ENCODE measurements at places on chromosomes 4 and X.
A peak's percentile ranks its signal among the peaks of the same experiment; 100 is the strongest.

DNA sequence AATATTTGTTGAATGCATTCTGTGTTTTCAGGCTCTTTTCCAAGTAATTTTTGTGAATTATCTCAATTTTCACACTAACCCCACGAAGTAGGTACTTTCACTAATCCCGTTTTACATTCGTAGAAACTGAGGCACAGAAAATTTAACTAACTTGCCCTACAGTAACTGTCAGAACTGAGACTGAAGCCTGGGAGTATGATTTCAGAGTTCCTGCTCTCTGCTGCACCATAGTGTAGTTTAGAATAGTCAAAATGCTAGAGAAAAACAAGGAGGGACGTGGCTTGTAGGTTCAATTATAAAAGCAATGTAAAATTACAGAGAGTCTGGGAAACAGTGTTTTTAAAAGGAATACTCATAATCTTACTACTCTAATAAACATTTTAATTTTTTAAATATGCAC is 2.2 kb downstream of the CLCN3 start:
- DNase-seq, result no peak

DNA sequence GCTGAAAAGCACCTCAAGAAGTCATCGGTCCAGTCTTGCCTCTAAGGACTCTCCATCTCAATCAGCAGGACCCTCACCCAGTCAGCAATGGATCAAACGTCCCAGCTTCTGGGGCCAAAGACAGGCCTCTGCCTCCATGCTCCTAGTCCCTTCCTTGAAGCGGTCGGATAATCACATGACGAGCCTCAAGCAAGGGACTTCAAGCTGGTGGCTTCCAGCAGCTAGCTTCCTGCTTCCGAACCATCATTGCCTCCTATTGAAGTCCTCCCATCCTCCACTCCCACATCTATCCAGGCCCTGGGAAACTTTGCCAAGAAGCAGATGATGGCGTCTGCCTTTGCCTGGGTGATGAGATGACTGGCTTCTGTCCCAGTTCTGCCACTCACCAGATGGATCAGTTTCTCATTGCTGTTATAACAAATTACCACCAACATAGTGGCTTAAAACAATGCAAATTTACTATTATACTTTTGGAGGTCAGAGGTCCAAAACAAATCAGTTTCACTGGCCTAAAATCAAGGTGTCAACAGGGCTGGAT is 135.2 kb upstream of the MAMLD1 start:
- peak; percentile 78 for DNase-seq

DNA sequence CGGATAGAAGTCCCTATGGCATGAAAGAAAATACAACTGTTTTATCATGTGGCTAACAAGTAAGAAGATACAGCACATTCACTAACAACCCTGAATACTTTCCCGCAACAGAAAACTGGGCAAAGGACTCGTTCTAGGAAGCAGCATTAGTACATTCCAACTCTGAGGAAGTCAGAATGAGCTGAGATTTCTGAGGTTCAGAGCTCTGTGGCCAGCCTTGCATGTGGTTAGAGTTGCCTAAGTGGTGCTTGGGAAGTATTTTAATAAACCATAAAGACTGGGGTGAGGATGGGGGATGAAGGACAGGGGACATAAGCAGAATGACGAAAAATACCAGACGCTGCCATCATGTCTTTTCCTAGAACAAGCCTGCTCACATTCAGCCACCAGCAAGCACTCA is 82.2 kb downstream of the EFHC2 start:
- DNase-seq, result no peak

- no peak for DNase-seq
These were observed 13.6 kb downstream of the TSPAN6 start for GRCh38 chrX:100623001-100623400.

- DNase-seq, result no peak
These were observed 609.3 kb upstream of the IGFBP7 start for GRCh38 chr4:57719456-57719855.

- DNase-seq, result no peak
These were observed 415.1 kb downstream of the AFF2 start for GRCh38 chrX:148915474-148915873.

DNA sequence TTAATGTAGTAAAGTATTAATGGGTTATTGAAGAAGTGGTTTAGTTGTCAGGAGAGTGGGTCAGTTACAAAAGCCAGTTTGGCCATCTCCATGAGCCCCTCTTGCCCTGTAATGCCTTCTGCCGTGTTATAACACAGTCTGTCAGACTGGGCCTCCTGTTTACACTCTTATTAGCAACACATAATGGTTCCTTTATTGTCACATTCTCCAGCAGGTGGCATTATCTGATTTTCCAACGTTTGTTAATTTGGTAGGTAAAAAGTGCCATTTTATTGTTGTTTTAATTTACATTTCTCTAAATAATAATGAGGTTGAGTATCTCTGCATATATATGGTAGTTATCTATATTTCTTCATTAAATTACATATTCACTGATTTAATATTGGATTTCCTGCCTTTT is 560.8 kb downstream of the FGF13 start:
- no peak for DNase-seq

- no peak for DNase-seq
These were observed 7.3 kb downstream of the TREX2 start for GRCh38 chrX:153438532-153438931.

GRCh38 chr4:148452970-148453369 is 10.8 kb upstream of the NR3C2 start:
- no peak for DNase-seq

DNA sequence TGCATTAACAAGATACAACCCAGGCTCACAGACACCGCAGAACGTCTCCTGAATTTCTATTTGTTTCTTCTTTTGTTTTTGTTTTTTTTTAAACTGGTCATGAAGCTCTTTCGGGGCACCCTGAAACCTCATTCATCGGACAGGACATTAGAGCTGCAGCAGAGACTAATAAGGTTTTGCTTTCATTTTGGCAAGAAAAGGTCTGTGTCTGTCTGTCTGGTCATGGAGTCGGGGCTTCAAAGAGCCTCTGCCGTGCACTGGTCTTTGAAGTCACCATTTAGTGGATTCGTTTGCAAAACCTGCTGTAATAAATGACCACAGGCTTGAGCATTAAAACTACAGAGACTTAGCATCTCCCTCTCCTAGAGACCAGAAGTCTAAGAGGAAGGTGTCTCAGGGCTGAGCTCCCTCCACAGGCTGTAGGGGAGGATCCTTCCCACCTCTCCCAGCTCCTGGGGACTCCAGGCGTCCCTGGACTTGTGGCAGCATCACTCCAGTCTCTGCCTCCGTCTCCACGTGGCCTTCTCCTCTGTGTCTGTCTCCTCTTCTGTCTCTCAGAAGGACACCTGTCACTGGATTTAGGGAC is 247.5 kb downstream of the CRLF2 start:
- DNase-seq, result no peak

DNA sequence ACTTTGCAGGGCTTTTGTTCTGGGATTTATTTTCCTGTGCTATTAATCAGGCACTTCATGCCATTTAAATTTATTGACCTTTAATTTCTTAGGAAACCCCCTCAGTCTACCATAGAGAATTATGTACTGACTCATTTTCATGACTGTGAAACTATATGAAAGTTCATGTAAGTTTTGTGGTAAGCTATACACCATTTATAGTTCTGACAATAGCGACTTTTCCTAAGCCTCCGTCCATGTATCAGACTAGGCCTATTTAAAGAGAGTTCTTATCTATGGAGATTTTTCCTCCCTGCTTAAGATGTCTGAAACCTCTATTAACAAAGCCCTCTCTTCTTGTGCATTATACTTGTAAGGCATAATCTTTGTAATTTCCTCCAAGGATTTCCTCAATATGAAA is 111.6 kb downstream of the AFF2 start:
- no peak for DNase-seq

DNA sequence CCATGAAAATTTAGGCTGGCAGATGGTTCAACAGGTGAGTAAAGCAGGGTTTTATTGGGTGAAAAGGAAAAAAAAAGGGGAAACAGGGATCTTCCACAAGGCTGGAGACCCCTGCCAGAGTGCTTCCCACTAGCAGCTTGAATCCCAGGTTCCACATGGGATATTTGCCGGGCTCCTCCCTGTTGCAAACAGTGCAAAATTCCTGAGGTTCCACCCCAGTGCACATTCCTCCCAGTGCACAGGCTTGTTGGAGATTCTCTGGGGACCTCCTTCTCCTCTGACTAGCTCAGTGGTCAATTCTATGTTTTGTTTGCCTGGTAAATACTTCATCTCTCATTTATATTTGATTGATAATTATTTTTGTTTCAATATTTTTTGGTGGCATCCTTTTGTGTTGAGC is 66.4 kb upstream of the UGT2B15 start:
- DNase-seq, result no peak

DNA sequence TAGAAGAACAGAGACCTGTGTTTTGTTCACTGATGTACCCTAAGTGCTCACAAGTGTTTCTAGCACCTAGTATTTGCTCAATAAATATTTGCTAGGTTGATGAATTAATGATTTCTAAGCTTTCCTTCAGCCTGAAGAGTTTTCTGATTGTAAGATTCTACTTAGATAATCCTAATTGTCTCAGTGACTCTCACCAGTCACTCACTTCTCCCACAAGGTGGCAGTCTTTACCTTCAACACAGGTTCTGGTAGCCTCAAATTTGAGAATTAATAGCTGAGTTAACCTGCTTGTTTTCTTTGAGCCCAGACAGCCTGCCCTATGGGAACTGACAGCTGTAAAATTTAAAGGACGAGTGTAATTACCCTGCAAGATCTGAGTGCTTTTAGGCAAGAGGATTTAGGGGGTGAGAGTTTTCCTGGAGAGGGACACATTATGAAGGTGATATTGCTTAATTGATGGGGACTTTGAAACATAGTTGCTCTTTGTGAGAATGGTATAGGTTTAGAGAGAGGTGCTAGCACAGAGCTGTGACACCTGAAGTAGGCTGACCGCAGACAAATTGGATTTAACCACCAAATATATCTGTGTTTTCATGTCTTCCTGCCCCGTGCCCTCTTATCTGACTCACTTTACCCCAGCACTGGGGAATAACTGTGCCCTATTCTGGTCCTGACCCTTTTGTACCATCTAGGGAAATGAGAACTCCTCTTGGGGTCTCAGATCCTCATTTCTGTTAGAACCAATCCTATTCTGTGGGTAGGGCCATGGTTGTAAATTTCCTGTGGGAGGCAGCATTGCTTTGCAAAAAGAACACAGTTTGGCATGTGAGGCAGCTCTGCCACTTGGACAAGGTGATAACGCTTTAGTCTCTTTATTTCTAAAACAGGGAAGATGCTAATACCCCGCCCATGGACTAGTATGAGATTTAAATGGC is 27.7 kb downstream of the CD38 start:
- DNase-seq, result no peak

DNA sequence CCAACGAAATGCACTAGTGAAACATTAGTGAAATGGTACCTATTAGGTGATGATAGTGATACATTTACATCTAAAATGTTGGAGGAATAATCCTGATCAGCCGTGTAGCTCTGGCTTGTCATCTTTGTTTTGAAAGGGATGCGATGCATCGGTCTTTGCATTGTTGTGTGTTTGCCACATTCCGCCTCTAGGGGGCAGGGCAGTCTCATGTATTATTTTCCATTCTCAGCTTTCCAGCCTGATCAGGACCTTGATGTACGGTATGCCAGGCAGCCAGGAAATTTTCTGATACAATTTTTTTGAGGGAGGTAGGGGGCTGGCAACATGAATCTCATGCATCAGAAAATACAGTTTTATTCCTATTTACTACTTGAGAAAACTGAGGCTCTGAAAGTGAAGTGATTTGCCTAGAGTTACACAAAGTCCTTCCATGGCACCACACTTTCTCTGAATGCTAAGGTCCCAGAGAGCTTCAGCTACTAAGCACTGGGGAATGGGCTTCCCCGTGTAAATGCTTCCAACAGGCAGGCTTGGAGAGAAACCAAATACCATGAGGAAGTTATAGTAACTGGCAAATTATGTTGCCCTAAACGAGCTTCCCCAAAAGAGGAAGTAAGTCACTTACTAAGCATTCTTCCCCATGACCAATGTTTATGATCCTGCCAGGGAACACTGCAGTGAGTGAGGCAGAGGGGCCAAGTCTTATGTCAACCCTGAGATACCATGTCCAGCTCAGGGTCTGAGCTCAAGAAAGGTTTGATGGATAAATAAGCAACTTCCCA is 31.8 kb upstream of the IQSEC2 start:
- no peak for DNase-seq

DNA sequence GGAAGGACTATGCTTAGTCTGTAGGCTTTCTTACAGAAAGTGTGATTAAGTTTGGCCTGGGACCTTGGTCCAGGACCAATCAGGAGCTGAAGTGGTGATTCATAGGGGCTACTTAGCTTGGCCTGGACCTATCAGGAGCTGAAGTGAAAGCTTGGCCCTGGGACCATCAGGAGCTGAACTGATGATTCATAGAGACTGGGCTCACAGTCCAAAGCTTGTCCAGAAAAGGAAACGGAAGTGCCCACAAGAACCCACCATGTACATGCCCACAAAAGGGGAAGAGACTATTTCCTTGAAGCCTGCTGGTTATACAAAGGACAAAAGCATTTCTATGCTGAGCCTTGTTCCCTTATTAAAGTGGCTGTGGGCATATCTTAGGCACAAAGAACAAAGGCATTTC is 12.6 kb downstream of the TENT5D start:
- DNase-seq, result no peak

GRCh38 chr4:5079581-5079980 is 28.3 kb downstream of the STK32B start:
- no peak for DNase-seq

- DNase-seq, result no peak
These were observed 369.6 kb upstream of the SLC7A11 start for GRCh38 chr4:138611721-138612120.
